NCI-H1105 (cell line): ENCODE measurements at places on chromosomes 2 and 18.

DNA sequence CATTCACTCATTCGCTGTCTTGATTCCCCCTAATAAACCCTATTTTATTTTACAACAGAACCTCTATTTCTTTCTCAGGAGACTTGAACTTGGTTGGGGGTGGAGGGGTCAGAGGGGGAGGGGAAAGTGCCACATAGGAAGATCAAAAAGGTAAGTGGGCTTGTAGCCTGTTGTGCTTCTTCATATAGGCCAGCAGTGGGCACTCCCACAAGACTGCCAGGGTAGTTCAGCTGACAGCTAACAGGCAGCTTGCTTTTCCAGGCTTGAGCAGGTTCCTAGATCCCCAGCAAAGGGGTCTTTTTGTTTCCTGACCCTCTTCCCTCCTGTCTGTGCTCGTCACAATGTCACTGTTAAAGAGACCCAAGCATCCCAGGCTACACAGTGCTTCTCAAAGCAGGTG, 829 bp upstream of the KIAA2012 start:
- no peak for DNase-seq

DNA sequence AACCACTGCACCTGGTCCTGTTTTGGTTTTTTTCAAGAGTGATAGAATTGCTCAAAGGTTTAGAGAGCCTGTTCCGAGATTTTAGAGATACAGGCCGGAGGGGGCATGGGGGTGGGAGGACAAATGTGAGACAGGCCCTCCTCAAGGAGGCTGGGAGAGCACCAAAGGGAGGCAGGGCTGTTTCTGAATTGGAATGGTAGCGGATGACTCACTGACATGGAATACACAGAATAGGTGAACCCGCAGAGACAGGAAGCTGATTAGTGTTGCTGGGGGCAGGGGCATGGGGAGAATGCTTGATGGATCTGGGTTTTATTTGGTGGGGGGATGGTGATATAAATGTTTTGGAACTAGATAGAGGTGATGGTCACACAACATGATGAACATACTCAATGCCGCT, 111.0 kb upstream of the MGAT5 start:
- no peak for DNase-seq

DNA sequence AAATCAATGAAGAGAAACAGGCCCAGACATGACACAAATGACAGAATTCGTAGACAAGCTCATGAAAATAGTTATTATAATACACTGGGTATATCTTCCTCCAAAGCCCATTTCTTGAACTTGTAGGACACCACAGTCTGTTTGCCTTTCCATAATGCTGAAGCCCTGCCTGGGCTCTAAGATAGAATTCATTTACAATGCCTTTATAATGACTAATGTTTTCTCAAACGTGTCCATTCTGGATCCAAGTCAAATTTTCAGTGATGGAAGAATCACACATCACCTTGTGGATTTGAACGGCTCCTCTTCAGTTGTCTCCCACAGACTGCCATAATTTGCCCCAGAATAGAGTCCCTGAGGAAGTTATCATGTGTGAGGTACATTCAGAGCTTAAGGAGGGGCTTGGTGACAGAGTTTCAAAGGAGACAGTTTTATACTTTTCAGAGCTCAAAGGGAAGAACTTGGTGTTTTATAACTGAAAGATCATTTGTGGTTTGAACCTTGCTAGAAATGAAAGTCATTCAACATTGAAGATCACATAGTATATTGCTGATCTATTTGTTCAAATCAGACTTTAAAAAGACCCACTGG, 38.2 kb downstream of the CASP8 start:
- no peak for DNase-seq

- DNase-seq: no peak
Measured at GRCh38 chr2:9699139-9700108, 68.6 kb upstream of the YWHAQ start.

- no peak for DNase-seq
Measured at GRCh38 chr2:28545590-28546200, 49.8 kb downstream of the PLB1 start.

DNA sequence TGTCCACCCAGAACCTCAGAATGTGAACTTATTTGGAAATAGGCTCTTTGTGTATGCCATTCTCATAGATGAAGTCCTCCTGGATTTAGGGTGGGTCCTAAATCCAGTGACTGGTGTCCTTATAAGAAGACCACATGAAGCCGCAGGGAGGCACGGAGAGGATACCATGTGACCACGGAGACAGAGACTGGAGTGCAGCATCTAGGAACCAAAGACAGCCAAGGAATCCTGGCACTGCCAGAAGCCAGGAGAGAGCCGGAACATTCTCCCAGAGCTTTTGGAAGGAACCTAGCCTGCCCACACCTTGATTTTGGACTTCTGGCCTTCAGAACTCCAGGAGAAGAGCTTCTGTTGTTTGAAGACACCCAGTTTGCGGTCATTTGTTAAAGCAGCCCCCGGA, 49.7 kb downstream of the ARL4C start:
- DNase-seq: no peak

DNA sequence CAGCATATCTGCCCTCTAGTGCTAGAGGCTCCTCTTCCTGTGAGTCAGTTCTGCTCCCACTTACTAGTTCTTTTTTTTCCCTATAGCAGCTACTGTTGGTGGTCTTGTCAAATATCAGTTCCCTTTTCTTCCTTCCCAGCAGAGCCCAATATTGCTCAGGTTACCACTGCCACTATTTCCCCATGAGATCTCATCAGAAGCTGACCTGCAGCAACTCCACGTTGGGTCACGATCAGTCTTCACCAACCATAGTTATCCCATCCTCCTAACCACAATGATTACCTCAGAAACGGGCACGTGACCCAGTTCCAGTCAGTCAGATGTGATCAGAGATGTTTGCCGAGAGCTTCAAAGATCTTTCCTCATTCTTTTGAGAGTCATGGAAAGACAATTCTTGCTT, 59.7 kb upstream of the CAPN13 start:
- no peak for DNase-seq

DNA sequence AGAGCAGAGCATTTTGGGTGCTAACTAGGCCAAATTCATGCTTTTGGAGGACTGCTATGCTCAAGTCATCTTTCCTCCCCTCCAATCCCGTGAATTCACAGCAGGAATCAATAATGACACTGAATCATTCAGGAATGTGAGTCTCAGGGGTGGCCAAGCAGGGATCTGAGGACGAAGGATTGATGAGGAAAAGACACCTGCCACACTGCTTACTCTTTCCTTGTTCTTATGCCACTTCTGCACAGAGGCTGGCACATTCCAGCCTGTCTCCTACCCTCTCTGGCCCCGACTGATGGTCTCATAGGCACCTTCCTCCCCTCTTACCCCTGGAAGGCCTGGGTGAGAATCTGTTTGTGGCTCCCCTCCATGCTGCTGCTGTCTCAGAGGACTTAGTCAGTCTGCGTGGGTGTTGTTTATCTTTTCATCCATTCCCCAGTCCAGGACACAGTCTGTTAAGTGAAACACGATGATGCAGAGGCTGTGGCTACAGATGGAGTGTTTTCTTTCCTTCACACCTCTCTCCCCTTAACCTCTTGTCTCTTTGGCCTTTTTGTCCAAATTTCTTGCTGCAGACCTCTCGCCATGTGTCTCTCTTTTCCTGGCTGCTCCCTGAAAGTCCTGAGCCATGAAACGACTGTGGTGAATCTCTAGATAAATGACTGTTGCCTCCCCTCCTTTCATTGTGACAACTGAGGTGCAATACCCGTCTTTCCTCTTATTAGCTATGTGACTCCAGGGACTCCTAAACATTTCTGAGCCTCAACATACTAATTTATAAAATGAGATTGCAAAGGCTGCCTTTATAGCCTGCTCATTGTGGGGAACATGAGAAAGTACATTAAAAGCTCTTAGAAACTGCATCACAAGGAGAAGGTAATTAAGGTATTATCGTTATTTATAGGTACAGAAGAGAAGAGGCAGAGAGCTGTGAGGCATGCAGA, 86.9 kb downstream of the RDH14 start:
- no peak for DNase-seq

DNA sequence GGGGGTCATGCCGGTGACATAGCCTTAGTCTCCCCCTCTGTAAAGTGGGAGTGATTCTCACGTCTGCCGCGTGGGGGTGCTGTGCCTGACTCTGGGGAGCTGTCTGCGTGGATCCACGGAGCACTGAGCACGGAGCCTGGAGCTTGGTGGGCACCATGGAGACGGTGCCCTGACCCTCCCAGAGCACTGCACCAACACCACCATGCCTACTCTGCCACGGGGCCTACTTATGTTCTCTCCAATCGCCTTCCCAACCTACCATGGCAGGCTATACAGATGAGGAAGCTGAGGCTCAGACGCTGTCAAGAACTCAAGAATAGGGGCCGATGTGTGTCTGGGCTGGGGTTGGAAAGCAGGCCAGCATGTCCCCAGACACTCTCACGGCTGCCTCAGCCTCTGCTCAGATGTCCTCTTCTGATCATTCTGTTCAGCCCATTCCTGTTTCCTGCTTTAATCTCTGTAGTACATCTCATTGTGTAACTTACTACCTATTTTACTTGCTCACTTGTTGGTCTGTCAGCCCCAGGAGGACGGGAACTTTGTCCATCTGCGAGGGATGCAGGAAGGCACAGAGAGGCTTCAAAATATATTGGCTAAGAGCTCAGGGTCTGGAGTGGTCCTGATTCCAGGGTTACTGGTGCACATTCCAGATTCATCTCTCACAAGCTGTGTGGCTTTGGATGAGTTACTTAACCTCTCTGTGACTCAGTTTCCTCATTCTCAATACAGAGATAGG, 168.1 kb upstream of the HS6ST1 start:
- no peak for DNase-seq

DNA sequence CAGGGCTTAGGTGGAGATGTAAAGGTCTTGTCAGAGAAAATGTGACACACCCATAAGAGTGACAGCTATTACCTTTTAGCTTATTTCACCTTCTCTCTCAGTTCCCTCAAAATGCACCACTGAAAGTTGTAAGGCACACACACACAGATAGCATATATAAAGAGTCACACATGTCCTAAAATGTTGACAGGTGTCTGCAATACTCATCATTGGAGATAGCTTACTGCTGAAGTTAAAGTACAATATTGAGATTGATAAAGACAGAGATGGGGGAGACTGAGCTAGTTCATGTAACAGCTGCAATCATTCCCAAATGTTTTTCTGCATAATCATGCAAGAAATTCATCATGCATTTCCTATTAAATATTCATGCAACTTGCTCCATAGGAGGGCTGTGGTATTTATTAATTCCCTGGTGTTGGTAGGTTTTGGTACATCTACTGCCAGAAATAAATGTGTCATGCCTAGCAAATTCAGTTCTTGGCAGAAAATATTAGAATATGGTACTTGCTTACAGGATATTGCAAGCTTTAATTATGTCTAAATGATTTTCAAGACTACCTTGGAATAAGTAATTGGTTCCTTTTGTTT, 118.8 kb upstream of the RBMS1 start:
- DNase-seq: no peak

- DNase-seq: no peak
Measured at GRCh38 chr18:72965616-72966015, 97.8 kb upstream of the NETO1 start.

GRCh38 chr2:25615386-25615785, 58.0 kb downstream of the DTNB start:
- DNase-seq: no peak

GRCh38 chr18:75492852-75493251, 65.3 kb upstream of the SMIM21 start:
- no peak for DNase-seq

DNA sequence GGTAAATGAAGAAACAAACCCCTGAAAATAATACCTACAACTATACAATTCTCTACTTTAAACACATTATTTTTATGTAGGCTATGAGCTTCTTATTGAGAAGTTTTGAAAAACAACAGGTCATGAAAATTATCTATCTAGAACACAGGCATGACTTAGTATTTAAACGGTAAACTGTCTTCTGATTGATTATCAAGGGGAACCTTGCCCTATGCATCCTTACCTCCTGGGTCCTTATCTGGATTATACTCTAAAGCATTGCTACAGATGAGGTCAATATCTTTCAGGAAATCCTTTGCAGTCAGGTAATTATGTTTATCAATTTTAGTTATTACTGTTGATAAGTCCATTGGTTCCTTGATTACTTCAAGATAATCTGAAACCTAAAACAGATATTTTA, 144.3 kb downstream of the ATAD2B start:
- no peak for DNase-seq

DNA sequence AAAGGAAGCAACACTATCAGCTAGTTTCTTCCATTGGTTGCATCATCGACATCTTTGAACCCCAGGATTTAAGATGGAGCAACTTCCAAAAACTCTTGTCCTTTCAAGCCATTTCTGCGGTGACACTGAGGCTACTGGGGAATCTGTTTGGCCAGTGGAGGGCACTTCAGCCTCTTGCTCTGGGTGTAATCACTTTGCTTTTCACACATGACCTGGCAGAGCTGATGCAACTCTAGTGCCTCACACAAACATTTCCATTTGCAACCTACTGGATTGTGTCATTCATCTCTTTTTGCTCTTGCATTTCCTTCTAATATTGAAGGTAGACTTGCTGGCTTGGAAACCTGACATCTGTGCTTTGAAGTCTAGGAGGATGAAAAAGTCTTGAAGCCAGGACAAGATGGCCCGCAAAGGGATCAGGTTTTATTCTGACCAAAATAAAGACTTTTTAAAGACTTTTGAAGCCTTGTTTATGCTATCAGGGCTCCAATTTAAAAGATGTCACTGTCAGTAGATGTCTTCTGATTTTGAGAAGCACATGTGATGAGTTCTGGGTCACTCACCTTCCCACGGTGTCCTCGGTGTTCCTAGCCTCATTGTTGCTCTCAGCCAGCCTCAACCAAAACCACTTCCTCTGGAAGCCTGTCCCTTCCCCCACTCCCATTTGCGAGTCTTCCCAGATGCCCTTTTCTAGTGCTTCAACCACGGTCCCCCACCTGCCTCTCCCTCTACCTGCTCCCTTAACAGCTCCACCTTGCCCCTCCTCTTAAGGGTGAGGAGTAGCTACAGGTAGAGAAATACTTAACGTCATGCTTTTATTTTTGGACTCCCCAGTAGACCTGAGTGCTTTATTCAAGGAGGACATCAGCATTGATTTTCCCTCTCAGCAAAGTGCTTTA, 69.7 kb upstream of the KCNE4 start:
- no peak for DNase-seq

DNA sequence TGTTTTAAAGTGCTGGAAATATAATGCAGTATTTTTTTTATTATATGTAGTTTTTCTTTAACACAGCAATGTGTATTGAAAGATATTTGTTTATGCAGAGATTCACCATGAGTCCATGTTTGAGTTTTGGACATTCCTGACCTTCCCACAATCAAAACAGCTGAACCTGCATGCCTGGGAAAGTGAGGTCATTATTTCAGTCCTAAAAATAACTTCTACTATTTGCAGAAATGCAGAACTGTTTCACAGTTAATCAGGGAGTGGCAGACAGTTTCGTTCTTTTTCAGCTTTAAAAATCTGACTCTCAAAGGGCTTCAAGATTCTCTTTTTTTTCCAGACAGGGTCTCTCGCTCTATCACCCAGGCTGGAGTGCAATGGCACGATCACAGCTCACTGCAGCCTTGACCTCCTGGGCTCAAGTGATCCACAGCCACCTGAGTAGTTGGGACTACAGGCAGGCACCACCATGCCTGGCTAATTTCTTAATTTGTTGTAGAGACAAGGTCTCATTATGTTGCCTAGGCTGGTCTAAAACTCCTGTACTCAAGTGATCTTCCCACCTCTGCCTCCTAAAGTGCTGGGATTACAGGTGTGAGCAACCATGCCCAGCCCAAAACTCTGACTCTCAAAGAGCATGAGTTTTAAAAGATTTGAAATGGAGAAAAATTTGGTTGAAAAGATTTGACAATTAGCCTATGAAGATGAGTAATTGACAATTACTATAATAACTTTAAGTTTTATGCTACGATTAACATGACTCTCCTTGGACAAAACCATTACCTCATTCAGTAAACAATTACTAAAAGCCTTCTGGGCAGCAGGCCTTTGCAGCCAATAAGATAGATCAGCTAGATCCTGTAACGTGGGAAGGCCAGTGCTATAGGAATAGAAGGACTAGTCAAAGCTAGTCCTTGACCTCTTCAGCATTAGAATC, 5.0 kb upstream of the MYL12B start:
- no peak for DNase-seq
